NCI-H524 treated with DMSO at 0.1 percent for 48 hours (cell line): ENCODE measurements at places on chromosomes 1 and 21.
A peak's percentile ranks its signal among the peaks of the same experiment; 100 is the strongest.

- DNase-seq, result no peak
Measured at GRCh38 chr1:223319905-223320580, 43.9 kb downstream of the SUSD4 start.

DNA sequence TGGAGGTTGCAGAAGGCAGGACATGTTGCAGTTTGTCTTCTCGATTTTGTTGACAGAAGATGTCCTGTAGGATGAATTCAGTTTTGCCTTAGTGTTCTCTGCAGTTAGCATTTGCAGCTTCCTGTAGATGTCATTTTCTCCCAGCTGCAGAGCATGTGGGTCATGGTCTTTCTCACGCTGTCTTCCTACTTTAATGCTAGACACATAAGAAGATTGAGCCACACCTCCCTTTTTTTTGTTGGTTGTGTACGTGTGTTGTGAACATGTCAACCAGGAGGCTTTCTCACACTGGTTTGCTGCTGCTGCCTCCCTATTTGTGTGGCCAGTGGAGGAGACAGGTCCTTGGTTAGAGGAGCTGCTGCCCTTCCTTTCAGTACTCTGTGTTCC lies 110.7 kb downstream of the VPS13D start:
- DNase-seq, result no peak

DNA sequence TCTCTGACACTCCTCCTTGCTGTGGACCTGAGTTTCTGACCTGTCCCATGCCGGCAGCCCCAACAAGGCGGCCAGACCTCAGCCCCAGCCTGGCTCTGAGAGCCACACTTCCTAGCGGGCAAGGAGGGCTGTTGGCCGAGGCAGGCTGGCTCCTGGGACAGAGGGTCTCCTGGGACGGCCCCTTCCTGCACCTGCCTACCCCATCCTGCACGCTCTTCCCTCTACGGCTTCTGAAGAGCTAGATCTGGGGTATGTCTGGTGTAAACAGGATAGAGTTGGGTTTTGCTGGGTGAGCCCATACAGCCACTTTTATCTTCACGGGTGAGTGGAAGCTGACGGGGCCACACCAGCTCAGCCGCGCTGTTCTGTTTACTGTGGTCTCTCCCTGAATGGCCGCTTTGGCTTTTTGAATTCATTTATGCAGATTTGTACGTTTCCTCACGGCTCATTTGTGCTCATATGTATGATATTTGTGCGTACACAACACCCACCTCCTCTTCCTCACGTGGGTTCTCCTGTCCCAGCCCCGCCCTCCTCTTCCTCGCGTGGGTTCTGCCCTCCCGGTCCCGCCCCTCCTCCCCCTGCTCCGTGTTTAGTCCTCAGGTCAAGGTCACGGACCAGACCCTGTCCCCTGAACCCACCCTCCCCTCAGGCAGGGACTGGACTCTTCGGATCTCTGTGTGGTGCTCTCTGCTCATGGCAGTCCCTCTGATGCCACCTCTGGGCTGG lies 34.7 kb upstream of the POFUT2 start:
- DNase-seq, result no peak

GRCh38 chr1:153617663-153618062 lies 1.5 kb upstream of the S100A14 start:
- peak; percentile 5 for DNase-seq

GRCh38 chr1:28135371-28136168 lies 40.9 kb downstream of the PTAFR start:
- DNase-seq, result no peak

DNA sequence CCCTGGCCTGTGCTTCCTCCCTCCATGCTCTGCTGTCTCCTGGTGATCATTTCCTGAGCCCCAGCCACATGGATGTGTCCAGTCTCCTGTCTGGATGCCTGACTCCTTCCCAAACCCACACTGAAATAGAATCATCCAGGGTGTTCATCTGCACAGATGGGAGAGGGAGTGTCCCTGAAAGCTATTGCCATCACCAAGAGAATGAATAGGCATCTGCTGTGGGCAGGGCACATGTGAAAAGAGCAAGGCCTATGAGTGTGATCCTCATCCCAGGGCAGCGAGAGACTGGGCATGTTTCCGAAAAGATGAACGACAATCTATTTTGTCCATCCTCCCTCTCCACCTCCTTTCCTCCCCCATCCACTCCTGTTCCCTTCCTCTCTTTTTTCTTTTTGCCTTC lies 5.0 kb downstream of the IGSF21 start:
- peak; percentile 58 for DNase-seq

DNA sequence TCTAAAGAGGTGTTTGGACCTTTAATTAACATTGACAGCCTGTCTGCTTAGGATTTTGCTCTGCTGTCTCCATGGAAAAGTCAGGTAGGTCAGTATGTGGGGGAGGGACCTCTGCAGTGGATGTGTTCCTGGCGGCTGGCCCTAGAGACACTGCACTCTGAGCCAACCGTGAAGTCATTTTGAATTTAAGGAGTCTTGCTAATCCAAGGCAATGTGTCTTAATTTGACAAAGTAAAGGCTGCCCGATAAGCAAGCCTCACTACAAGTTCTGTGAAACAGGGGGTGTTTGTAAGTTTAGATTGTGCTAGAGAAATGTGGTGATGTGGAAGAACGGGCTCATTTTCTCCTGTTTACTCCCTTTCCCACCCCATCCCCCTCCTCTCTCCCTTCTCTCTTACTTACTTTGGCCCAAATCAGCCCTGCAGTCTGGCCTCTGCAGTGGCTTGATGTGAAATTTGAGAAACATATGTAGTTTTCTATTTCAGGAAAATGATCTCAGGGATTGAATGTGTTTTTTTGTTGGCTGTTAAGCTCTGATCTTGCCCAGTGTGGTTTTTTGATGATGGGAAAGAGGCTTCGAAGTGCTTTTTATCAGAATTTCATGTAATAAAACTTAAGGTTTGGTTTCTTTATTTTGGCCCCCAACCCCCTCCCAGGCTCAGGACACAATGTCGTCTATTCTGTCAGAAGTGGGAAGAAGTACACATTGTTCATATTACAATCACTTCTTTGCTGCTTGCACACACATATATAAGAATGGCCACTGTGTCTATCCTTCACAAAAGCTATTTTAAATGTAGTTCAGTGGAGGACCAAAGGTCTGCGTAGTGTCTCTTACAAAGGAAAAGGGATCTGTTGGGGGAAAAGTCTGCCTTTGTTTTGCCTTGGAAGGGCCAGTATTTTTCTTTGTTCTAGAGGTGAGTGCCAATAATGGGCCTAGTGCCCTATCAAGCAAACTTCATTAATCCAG lies 96.6 kb downstream of the FGGY start:
- peak; percentile 9 for DNase-seq

- no peak for DNase-seq
Measured at GRCh38 chr1:9555942-9556341, 16.7 kb downstream of the SLC25A33 start.

DNA sequence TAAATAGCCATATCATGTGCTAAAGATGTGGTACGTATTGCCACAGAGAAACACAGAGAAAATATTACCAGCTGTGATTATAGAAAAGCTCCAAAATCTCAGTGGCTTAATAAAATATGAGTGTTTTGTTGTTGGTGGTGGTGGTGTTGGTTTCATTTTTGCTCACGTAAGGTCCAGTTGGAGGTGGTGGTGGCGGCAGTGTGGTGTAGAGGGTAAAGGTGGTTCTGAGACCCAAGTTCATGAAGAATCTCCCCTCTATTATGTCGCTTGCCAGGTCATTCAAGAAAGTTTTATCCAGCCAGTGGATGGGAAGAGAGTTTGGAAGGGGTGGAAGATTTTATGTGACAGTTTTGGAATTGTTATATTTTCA lies 217.6 kb upstream of the SAMSN1 start:
- no peak for DNase-seq

GRCh38 chr1:241495741-241496140 lies 23.8 kb downstream of the FH start:
- DNase-seq, result no peak
